ENCODE measurements at places on chromosomes 2 and 18.

- no peak for DNase-seq
Observed at GRCh38 chr2:53654396-53654795, 113.2 kb upstream of the CHAC2 start.

DNA sequence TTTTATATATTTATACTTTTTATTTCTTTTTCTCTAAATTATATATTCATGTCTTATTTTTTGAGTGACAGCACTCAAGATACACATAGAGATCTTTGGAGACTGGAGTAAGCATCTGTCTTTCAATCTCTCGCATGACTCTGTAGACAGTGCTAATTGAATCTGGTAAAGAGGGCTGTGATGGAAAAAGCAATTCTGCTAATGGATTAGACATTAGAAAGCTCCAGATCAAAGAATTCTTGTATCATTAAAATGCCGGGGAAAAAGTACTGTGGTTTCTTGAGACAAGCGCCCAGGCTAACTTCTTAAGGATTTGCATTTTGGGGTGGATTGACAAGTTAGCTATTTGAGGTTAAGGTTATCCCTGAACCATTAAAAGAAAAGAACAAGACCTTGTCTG is 383.1 kb upstream of the TNP1 start:
- no peak for DNase-seq

DNA sequence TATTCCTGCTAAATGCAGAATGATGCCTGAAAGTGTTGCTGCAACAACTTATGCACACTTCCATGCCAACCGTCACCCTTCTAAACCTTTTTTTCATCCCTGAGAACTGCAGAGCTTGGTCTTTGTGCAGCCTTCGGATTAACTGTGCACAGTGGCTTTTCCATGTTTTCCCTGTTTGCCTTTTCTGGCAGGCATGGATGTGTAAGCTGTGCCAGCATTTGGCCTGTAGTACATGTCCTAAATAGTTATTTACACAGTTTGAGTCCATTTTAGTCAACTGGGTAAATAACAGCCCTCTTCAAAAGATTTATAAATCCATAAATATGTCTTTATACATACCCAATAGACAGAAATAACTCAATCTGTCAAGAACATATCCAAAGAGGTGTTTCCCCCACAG is 31.5 kb downstream of the MEIS1 start:
- DNase-seq, result no peak

DNA sequence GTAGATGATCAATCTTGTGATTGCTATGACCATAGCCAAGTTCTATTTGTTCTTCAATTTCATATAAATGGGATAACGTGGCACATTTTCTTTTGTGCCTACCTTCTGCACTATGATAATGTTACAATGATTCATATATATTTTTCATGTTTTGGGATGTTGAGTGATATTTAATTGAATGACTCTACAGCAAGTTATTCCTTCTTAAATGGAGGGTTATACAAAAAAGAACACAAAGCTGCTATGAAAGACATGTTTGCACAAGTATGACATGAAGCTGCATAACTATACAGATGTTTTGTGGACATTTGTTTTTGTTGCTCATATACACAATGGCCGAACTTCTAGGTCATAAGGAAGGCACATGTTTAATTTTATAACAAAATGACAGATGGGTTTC is 356.2 kb downstream of the CBLN2 start:
- no peak for DNase-seq

- DNase-seq, result no peak
Observed at GRCh38 chr2:237708961-237709360, 81.6 kb downstream of the LRRFIP1 start.

DNA sequence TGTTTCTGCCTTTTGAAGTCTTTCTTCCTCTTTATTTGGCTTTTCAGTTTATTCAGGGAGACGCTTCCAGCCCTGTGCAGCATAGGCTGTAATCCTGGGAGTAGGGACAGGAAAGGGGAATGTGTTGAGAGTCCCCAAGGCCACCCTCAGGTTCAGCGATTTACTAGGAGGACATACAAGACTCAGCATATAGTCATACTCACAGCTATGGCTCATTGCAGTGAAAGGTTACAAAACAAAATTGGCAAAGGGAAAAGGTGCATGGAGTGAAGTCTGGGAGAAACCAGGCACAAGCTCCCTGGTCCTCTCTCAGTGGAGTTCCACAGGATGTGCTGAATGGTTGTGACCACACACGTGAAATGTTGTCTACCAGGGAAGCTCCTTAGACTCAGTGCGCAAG is 49.6 kb upstream of the ZNF638 start:
- DNase-seq, result no peak

GRCh38 chr2:71857636-71858035 is 290.0 kb downstream of the CYP26B1 start:
- no peak for DNase-seq

DNA sequence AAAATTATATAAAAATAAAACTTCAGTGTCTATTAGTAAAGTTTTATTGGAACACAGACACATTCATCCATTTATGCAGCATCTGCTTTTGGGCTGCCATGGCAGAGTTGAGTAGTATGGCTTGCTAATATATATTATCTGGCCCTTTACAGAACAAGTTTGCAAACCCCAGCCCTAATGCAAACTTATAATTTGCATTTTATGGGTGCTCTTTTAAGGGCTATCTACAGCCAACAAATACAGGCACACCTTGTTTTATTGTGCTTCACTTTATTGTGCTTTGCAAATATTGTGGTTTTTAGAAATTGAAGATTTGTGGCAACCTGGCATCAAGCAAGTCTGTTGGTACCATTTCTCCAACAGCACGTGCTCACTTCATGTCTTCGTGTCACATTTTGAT is 35.2 kb upstream of the DLX2 start:
- DNase-seq, result no peak

DNA sequence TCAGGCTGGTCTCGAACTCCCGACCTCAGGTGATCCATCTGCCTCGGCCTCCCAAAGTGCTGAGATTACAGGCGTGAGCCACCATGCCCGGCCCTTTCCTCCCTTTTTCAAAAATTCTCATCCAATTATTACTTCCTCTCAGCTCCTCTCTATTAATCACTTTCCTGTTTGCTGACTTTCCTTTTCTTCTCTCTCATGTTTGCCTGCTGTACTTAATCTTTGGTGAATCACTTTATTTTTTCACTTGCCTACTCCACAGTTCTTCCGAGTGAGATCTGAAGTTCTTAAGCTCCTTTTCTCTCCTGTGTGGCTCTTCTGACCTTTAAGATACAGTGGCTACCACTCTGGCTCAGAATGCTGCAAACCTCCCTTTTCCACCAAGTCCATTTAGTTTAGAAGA is 126.3 kb upstream of the SERTAD2 start:
- DNase-seq, result no peak

- DNase-seq, result no peak
Observed at GRCh38 chr18:30763902-30764350, 278.6 kb downstream of the DSC3 start.

- no peak for DNase-seq
Observed at GRCh38 chr2:57906152-57906732, 140.4 kb upstream of the VRK2 start.

GRCh38 chr2:51866361-51866760 is 834.4 kb upstream of the NRXN1 start:
- no peak for DNase-seq
